ENCODE measurements at places on chromosomes 7 and 10.
A peak's percentile ranks its signal among the peaks of the same experiment; 100 is the strongest.

DNA sequence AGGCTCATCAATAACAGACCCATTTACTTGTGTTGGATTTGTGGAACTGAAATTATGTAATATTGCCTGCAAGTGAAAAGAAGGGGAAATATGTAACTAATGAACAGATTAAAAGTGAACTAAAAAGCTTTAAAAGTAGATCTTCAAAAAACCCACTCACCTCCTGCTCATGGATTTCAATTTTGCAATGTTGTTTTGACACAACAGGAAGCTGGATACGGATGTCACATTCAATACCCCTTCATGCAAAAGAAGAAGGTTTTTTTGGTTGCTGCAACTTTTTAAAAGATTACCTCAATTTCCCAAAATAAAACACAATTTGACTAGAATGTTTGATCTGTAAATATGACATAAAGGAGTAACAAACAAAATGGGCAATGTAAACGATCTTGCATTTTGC, 3.3 kb downstream of the MKI67 start:
- no peak for DNase-seq

DNA sequence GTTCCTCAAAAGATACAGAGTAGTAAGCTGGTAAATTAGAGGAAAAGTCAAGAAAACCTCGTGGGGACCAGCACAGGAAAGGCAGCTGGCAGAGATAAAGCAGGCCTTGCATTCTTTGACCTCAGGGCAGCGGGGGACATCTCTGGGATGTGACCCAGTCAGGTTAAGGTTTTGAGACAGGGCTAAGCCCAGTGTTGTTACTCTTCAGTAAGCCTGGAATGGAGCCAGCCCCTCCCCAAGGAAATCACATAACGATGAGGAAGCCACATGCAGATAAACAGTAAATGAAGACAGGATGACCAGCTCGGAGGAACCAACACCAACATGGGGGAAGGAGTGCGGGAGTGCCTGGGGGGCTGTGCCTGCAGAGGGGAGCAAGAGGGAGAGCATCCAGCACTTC, 99.6 kb downstream of the JAZF1 start:
- no peak for DNase-seq

DNA sequence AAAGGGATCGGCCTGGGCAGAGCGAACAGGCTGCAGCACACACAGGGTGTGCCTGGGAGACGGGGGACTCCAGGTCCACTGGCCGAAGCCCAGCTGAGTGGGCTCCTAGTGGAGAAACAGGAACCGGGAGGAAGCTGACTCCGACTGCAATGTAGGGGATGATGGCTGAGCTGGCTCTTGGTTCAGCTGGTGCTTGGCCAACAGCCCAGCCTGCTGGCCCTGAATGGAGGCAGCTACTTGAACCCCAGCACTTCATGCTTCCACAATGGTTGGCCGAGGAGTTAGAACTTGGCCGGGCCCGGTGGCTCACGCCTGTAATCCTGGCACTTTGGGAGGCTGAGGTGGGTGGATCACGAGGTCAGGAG, 27.0 kb upstream of the FRAT2 start:
- no peak for DNase-seq

GRCh38 chr10:69089638-69090599, 2.0 kb downstream of the SRGN start:
- peak; percentile 47 for DNase-seq

DNA sequence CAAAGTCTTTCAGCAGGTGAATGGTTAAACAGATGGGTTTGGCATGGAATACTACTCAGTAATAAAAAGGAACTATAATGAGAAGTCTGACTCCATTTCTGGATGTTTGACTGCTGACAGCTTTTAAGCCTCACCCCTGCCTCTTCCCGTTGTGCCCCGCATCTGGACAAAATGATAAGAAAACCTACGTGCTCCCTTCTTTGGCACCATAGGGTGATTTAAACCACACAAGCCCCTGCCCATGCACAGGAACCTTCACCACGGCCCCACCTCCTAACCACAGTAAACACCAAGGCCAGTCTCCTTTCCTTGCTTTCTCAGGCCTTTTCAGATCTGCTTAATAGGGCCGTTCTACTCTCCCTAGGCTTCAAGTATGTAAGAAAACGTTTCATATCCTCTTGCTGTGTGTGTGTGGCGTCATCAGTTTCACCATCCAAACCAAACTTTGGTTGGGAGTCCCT, 47.1 kb upstream of the UBN2 start:
- DNase-seq: no peak

- DNase-seq: no peak
These were observed 480 bp downstream of the VPS50 start for GRCh38 chr7:93232673-93233018.

GRCh38 chr10:59896191-59896590, 10.2 kb downstream of the CCDC6 start:
- DNase-seq: no peak

All from activated CD8-positive, alpha-beta memory T cell treated with anti-CD3 and anti-CD28 coated beads for 4 hours (primary cell).